ENCODE measurements at places on chromosomes 12 and 14.

DNA sequence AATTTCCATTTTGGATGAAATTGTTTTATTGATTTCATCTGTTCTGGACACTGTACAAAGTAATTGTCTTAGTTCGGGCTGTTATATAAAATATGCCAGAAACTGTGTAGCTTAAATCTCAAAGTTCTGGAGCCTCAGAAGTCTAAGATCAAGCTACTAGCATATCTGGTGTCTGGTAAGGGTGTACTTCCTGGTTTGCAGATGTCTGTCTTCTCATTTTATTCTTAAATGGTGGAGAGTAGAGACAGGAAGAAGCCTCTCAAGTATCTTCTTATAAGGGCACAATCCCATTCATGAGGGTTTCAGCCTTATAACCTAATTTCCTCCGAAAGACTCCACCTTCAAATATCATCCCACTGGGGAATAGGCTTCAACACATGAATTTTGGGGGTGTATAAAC lies 51.3 kb downstream of the MON2 start:
- no peak for DNase-seq

DNA sequence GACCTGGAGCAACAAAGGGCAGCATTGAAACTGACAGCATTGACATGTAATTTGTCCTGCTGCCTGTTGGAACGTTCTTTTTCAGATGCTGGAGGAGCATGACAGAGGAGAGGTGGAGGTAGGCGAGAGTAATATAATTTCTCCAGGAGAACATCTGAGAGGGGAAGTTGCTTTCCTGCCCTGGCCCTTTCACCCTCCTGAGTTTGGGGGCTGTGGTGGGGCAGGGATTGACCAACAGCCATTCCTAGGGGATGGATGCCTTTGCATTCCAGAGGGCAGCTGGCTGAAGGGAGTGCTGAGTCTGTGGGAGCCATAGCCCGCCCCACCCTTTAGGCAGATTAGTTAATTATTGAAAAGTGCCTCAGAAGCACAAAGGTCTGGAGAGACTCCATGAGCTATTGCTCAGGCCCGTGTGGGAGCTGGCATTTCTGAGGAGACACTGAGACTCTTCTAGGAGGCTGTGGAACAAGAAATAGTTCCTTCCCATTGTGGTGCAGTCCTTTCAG lies 73.5 kb downstream of the ARF6 start:
- no peak for DNase-seq

- no peak for DNase-seq
These were observed 250.1 kb downstream of the NUAK1 start for GRCh38 chr12:105888696-105889095.

GRCh38 chr12:91276509-91276908 lies 93.9 kb upstream of the DCN start:
- DNase-seq: no peak

DNA sequence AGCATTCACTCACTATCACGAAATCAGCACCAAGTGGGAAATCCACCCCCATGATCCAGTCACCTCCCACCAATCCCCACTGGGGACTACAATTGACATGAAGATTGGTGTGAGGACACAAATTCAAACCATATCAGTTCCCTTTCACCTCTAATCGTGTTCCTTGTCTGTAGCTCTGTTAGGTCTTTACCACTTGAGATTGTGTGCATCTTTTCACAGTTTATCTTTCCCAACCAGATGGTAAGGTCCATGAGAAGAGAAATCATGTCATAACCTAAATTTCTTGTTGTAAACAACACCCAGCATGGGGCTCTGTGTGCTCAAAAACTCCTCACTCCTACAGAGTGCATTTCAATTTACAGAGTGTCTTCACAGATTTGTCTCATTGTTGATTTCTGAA lies 27.1 kb upstream of the PCED1B start:
- DNase-seq: no peak

- no peak for DNase-seq
These were observed 118.0 kb upstream of the TMEM260 start for GRCh38 chr14:56461276-56462275.

GRCh38 chr12:91388573-91388972 lies 206.0 kb upstream of the DCN start:
- DNase-seq: no peak

DNA sequence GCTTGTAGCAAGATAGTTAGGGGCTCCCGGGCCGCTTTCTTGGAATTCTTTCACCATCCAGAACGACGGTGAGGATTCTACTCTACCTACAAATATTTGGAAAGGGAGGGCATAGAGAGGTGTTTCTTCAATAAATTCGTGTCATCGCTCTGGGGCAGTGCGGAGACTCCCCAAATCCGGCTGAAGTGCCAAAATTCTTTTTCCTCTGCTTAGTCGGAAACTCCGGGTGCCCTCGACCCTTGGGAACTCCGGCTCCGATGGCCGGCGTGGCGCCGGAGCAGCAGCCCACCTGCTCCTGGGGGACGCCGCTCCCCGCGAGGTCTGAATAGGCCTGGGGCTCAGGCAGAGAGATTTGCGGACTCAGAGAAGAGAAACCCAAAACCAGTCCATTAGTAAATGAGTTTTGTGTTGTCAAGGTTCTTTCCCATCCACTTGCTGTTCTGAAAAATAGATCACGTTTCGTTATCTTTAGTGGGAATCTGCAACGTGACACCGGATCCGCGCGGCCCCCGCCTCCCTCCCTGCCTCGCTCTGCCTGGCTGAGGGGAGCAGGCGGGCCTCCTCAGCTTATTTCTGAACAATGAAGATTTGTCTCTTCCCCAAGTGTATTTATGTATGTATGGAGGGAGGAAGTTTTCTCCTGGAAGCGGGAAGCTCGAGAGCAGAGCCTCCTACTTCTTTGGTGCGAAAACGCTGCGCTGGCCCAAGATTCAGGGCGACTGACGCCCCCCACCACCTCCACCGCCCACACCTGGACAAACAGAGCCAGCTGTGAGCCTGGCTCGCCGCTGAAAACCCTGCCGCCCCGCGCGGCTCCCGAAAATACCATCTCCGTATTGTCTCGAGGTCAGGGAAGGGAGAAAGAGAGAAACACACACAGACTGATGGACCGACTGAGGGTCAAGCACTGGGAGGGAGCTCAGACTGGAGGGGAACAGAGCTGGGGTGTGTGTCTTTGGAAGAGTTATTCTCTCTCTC lies 3.7 kb upstream of the SIX1 start:
- DNase-seq: no peak

DNA sequence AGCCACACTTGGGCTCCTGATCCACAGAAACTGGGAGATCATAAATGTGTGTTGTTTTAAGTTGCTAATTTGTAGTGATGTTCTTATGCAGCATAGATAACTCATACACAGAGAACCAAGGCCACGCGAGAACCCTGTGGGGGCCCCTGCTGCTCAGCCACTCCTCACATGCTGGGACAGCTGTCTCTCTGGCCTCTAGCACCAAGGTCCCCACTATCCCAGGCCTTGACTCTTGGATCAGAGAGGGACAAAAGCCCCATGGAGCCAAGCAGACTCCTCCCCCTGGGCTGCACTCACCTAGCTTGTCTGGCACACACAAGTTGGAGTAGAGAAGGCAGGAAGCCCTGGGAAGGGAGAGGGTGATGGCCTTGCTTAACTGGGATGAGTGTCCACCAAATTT lies 11.3 kb downstream of the PLD4 start:
- DNase-seq: no peak

All from cerebellar nuclear complex (tissue), 1 donor.